ENCODE measurements at places on chromosomes 6 and 20.

GRCh38 chr6:39806278-39806677 lies 14.1 kb downstream of the DAAM2 start:
- DNase-seq = no peak

GRCh38 chr6:157634546-157634945 lies 188.5 kb upstream of the SNX9 start:
- DNase-seq = no peak

- DNase-seq = no peak
These were observed 3.2 kb upstream of the PLEKHG1 start for GRCh38 chr6:150596439-150596838.

DNA sequence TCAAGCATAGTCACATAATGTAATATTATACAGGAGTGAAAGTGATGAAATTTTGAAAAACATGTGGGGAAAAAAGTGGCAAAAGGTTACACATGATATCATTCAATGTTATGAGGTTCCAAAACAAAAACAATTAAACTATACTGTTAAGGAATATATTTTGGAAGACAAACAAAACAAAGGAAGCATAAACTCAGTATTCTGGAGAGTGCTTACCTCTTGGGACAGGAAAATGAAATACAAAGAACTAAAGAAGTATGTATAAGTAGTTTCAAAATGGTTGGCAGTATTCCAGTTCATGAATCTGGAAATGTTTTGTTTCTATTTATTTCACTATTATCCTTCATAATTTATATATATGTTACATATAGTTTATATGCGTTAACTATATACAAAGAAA lies 213.5 kb downstream of the MOXD1 start:
- no peak for DNase-seq

DNA sequence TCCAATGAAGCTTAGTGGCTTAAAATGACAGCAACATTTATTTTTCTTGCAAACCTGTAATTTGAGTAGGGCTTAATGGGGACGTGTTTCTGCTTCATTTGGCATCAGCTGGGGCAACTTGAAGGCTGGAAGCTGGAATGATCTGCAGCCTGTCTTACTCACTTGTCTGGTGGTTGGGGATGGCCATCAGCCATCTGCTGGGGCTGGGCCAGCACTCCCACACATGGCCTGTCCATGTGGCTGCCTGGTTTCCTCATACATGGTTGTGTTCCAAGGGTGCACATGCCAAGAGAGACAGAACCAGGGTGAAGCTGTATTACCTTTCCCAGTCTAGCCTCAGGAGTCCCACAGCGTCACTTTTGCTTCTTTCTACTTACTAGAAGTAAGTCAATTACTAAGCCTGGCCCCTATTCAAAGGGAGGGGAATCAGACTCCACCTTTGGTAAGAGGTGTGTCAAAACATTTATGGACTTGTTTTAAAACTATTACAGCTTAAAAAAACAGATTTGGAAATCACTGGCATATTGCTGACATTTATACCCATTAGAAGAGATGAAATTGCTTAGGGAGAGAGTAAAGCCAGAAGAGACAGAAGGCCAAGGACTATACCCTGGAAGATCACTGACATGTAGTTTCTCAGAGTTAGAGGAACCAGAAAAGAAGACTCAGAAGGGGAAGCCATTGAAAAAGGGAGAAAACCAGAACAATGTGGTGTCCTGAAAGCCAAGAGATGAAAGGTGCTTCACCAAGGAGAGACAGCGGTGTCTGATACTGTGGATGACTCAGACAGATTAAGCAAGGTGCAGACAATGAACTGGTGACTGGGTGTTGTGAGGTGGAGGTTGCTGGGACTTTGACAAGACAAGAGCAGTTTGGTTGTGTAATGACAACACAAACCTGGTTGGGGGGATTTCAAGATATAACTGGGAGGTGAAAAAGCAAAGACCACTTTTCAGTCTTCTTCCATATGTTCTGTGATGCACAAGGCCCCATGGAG lies 345.2 kb downstream of the GJA1 start:
- DNase-seq = no peak

GRCh38 chr6:21605166-21605565 lies 11.6 kb downstream of the SOX4 start:
- DNase-seq = no peak

GRCh38 chr6:156944412-156944811 lies 167.2 kb downstream of the ARID1B start:
- no peak for DNase-seq

- DNase-seq = no peak
These were observed 37.5 kb upstream of the SMOC2 start for GRCh38 chr6:168403370-168404005.

GRCh38 chr20:61798632-61799031 lies 267.0 kb downstream of the TAF4 start:
- DNase-seq = no peak

- DNase-seq = no peak
These were observed 27.8 kb downstream of the FOXP4 start for GRCh38 chr6:41573985-41574384.

GRCh38 chr6:108669673-108670072 lies 109.0 kb downstream of the FOXO3 start:
- no peak for DNase-seq

DNA sequence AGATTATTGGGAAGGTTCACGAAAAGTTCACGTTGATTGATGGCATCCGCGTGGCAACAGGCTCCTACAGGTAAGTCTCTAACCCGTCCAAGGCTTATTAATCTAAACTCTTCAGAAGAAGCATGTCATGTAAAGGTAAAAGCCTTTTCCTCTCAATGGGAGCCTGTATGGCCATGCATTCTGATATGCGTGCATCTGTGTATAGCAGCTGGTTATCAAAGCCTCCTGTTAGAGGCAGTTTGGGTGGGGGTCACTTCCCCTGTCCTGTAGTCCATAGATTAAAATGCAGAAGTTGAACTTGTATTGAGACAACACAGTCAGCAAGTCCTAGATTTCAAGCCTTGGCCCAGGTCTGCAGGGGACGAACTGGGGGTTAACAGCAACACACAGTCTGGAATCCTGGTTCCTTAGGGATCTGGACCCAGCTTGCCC lies 14.2 kb upstream of the DHX35 start:
- no peak for DNase-seq

- no peak for DNase-seq
These were observed 1.7 kb downstream of the ULBP1 start for GRCh38 chr6:149965194-149966020.

DNA sequence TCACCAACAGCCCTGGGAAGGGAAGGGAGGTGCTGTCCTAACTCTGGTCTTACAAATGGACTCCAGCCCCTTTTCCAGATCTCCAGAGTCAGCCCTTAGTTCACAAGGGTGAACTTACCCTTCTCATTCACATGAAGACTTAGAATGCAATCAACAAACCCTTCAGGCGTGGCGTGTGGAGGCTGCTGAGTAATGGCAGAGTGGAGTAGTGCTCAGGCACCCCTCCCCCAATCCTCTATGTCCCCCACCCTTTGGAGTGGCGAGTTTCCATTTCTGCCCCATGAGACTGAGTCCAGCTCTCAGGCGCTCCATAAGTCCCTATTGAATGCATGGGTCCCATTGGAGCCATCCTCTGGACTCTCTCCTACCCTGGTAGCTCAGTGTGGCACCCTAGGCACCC lies 3.3 kb downstream of the SNAI1 start:
- DNase-seq = no peak

DNA sequence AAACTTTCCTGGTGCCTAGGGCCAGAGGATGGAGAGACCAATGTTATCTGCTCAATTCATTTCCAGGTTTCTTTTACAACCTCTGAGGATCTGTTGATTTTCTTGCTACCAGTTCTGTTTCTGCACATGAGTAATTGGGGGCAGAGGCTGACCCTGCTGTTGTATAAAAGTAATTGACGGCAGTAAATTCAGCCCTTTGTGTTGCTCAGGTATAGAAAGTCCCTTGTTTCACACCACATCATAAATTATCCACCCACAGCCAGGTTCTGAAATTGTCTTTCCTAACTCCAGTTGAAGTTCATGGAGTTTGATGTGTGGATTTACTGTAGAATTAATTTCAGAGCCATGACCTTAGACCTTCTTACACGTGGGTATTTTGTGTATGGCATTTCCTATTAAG lies 107.4 kb upstream of the GRIK2 start:
- no peak for DNase-seq

DNA sequence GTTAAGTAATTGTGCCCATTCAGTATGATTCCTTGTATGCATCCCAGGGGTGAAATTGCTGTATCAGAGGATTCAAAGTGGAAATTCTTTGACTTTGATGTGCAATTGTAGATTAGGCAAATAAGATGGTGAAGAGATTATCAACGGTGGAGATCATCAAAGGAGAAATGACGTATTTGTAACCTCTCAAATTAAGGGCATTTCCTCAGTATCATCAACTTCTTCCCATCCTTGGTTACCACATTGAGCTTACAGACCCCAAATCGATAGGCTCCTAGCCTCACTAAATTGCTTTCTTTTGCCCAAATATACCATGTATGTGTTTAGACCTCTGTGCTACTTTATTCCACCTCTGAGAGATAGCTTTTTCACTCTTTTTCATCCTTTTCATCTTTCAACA lies 213.1 kb upstream of the ZFP64 start:
- DNase-seq = no peak

DNA sequence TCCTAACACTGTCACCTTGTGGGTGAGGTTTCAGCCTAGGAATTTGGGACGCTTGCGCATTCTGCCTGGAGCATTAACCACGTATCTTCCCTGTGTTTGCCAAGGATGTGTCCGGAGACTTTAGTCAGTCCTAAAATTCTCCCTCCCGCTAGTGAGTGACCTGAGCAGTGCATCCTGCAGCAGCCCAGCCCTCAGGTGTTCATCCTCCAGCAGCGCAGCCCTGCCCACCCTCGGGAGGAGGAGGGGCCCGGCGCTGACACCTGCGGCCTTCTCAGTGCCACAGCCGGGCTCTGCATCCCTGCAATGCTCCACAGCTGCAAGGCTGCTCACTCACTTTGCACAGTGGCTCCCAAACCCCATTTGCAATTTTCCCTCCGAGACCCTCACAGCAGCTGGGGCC lies 79.5 kb downstream of the ERMARD start:
- DNase-seq = no peak

DNA sequence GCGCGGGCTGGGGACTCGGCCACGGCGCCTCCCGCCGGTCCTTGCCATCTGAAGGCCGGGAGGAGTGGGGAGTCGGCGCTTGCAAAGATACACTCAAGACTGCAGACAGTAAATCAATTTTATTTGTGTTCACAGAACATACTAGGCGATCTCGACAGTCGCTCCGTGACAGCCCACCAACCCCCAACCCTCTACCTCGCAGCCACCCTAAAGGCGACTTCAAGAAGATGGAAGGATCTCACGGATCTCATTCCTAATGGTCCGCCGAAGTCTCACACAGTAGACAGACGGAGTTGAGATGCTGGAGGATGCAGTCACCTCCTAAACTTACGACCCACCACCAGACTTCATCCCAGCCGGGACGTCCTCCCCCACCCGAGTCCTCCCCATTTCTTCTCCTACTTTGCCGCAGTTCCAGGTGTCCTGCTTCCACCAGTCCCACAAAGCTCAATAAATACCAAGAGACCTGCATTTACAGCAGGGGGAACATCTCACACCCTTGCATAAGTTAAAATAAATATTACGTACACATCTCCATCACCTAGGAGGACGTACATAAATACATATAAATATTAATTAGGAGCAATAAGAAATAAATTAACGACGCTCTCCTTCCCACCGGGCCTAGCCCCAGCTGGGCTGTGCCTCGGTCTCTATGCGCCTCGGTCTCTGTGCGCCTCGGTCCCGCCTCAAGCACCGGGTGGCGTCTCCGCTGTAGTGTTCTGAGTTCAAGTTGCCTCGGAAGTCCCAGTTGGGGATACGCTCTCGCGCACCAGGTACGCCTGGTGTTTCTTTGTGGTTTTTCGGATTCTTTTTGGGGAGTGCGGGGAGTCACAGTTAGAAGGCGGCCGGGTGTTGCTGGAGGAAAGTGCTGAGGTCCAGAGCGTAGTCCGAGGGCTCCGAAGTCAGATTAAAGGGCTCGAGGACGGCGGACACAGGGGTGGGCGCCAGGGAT lies 889 bp upstream of the FLOT1 start:
- DNase-seq = no peak

DNA sequence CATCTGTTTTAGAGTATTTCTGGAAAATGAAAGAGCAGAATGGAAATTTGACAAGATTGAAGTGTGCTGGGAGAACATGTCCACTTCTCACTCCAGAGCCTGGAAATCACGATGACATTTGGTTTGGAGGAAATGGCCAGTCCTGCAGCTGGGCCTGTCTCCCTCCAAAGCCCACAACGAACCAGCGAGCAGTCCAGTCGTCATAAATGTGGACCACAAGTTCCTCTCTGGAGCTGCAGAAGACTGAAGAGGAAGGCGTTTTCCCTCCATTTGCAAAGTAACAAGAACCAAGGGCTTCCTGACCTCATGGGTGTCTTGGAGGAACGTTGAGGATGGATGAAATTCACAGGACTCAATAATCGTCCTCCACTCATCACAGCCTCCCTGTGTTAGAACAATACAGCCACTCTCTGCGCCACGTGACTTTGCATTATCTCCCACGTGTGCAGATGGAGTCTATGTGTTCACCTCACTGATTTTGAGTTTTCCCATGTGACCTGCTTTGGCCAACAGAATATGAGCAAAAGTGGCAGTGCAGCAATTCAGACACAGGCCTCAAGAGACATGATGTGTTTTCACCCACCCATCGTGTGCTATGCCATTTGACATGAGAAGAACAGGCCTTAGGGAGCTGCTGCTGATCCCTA lies 9.1 kb upstream of the SPATS1 start:
- no peak for DNase-seq

GRCh38 chr6:31627690-31628287 lies 7.3 kb downstream of the PRRC2A start:
- no peak for DNase-seq

DNA sequence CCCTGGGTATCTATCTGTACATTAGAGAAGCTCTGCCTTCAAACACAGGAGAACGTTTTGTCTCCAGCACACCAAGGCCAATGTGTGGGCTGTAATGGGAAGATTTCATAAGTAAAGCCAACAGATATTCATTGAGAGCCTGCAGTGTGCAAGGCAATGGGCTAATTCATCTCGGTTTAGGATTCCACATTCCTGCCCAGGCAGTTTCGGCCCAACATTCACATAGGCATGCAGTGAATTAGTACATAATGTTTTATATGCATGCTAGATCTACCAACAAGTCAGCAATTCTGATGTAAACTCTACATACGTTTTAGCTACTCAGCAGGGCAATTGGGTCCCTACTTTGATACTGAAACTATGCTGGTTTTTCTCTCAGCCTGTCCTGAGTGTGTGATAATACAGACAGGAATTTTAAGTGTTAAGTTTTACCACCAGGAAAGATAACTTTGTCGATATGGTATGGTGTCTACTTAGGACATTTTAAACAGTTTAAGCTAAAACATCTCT lies 46.9 kb upstream of the NAA20 start:
- DNase-seq = no peak

All from activated CD8-positive, alpha-beta memory T cell treated with anti-CD3 and anti-CD28 coated beads for 1 hour (primary cell).